GM23248 (cell line): ENCODE measurements at places on chromosomes 4 and X. TPM values are rescaled to one million over a fixed set of nuclear protein-coding genes. Genes with fewer than 3 reads are reported as not detected.

DNA sequence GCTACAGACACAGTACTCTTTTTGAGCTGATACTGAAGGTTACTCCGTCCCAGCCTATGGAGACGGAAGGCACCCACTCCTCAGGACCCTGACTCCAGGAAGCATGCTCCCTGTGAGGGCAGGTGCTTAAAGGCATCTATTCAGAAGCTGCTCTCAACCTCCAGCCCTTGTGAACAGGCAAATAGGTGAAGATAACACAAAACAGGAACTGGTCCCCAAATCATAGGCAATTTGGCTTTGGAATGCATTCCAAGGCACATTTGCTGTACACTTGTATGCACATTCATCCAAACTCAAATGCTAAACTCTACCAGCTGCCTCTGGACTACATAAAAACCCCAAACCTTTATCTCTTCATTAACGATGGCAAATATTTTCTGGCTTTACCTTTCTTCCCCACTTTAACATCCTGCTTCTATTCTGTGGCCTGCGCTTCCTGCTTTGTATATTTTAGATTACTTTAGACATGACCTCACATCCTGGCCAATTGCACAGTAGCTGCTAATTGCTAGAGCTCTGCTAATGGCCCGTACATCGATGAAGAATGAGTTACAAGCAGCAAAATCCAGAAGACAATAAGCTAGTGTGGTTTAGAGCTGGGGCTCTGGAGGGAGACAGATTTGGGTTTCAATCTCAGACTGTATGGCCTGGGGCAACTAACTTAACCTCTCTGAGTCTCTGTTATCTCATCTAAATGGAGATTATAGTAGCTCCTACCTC lies 3.2 kb downstream of the SEL1L3 start:
- DNase-seq: no peak
- H3K4me1 ChIP-seq: peaks cover 32% of the 10 kb centered on the region
- H3K36me3 ChIP-seq: no peaks in the 10 kb centered on the region
- H3K27ac ChIP-seq: no peak overlapping the region

DNA sequence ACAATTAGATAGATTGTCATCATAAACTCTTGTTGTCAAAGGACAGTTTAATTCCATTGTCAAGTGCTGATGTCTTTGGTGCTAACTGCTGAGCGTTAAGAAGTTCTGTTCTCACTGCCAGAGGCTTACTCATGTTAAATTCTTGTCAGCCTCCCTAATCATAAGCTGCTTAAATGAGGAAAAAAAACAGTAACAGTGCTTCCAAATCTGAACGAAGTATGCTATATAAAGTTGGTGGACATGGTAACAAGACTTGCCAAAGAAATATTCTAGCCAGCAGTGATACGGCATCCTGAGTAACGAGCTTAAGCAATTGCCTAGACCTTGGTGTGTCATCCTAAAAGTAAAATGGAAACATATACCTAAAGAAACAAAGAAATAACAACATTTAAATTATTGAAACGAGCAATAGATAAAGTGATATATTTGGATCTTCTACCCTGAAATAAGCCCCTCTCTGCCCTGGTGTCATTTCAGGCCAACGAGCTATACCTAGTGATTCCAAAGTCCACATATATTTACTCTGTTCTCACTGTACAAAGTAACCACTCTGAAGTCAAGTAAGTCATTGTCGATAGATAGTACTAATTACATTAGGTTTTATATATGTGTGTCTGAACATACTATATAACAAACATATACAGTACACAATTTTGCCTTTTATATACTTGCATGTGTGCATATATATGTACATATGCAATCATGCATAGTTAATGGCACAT lies 339.7 kb upstream of the HS3ST1 start:
- H3K27ac ChIP-seq: no peak overlapping the region
- H3K27me3 ChIP-seq: no peaks in the 10 kb centered on the region
- no peak for DNase-seq
- no peaks in the 10 kb centered on the region for H3K36me3 ChIP-seq
- no peaks in the 10 kb centered on the region for H3K4me1 ChIP-seq

DNA sequence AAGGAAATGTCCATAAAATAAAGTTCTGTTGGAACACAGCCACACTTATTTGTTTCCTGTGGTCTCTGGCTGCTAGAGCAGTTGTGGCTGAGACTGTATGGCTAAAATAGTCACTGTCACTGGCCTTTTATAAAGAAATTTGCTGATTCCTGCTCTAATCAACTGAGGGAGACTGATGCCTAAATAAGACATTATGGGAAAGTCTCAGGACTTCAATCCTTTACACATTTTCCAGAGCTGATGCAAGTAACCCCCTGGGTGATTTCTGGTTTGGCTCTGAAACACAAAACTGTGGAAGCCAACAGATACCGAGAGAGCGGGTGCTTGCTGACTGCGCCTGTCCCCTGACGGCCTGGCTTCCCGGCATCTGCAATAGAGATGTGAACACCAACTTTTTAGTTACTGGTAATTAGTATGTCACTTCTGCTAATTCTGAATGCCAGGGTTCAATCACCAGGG lies 64.0 kb downstream of the POLR2B start:
- H3K4me3 ChIP-seq: no peak overlapping the region
- H3K27ac ChIP-seq: peak overlapping the region; percentile 57; the same call in 1 of the 2 replicates
- no peak for DNase-seq
- no peaks in the 10 kb centered on the region for H3K27me3 ChIP-seq

- peak; percentile 67 for DNase-seq
- H3K4me1 ChIP-seq: peaks cover 17% of the 10 kb centered on the region
- no peaks in the 10 kb centered on the region for H3K36me3 ChIP-seq
- peak overlapping the region; percentile 94 for H3K27ac ChIP-seq
- H3K27me3 ChIP-seq: no peaks in the 10 kb centered on the region
These were observed 5.7 kb downstream of the TCEANC start for GRCh38 chrX:13658602-13659001.

DNA sequence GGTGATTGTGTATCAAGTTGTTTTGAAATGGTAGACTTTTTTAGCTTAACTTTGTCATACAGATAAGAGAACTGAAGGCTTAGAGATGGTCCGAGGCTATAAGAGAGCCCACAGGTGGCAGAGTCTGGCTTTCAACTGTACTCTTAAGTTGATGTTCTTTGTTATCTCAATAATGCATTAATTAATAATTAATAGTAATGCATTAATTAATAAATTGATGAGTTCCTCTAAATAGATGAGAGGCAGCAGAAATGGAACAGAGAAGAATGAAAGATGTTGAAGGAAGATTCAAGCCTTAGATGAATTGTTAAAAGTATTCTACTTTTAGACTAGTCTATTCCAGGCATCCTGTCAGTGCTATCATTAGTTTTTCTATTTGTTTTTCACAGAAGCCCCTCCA lies 22.4 kb downstream of the NUDT9 start:
- H3K36me3 ChIP-seq: peaks cover 16% of the 10 kb centered on the region
- H3K4me1 ChIP-seq: no peaks in the 10 kb centered on the region
- no peak for DNase-seq
- no peak overlapping the region for H3K4me3 ChIP-seq

DNA sequence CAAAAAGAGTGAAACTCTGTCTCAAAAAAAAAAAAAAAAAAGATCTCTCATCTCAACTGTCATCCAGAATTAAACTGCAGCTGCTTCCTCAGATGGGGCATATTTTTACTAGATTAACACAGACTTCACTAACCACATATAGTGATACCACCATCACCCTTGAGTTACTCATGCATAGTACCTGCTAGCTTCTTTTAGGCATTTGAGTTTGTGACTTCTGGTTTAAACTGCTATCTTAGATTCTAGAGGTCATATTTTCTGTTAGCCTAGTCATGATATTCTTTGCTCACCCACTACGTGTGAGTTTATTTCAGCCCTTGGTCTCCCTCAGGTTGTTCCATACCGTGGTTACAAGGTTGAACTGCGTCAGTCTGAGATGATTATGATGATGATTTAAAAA lies 154.9 kb upstream of the BMP3 start:
- H3K27ac ChIP-seq: no peak overlapping the region
- DNase-seq: no peak
- peaks cover 24% of the 10 kb centered on the region for H3K4me1 ChIP-seq
- no peaks in the 10 kb centered on the region for H3K36me3 ChIP-seq

DNA sequence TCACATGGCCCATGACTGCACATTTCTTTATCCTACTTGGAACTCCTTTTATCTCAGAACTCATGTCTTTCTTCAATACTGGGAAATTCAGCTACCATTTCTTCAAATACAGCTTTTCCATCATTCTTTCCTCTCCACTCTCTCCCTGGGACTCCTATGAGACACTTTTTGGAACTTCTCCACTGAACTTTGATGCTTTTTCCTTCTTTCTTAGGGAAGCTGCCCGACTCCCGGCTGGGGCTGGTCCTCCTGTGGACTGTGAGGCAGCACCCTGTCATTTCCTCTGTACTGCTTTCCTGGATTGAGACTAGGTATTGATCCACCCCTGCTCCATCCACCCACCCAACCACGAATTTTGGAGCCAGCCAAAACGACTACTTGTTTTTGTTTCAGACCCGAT lies 40.0 kb downstream of the ZFYVE28 start:
- no peak overlapping the region for H3K4me3 ChIP-seq
- DNase-seq: peak; percentile 64
- no peak overlapping the region; the same call in 1 of the 2 replicates for H3K27ac ChIP-seq
- H3K4me1 ChIP-seq: peaks cover 10% of the 10 kb centered on the region
- H3K36me3 ChIP-seq: no peaks in the 10 kb centered on the region
- no peaks in the 10 kb centered on the region for H3K27me3 ChIP-seq

- H3K27me3 ChIP-seq: no peaks in the 10 kb centered on the region
- H3K4me1 ChIP-seq: peaks cover 25% of the 10 kb centered on the region
- peak; percentile 35 for DNase-seq
- 0 out of 2 replicates have a peak, but pooled peaks cover 5% of the 10 kb centered on the region for H3K36me3 ChIP-seq
These were observed 547 bp upstream of the PDGFRA start for GRCh38 chr4:54228546-54228945.

DNA sequence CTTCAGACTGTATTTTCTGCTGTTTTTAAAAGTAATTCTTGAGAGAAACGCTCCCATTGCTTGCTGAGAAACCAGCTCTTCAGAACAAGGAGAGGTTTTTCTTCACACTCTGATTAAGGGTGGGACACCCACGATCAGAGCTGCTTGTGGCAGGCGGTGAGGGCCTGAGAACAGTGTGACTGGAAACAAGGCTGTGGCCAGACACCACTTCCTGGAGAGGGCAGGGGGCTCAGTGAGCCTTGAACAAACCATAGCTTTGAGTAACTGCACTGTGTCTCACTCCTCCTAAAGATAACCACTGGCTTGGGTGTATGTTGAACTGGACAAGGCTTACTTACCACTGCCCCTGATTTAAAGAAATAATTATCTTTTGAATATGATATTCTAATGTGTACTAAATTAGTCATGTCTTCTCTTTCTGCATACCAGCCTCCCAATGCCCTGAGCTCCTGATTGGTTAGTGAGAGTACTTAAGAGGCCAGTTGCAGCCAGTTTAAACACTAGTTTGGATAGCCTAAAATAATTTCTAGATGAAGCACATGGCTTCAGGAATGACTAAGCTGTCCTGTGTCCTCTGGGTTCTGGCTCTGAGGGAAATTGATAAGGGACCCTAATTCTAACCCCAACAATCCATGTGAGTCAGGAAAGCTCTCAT lies 3.7 kb upstream of the GPR82 start:
- no peaks in the 10 kb centered on the region for H3K27me3 ChIP-seq
- no peak overlapping the region for H3K4me3 ChIP-seq
- 0 out of 2 replicates have a peak, but pooled peaks cover 9% of the 10 kb centered on the region for H3K4me1 ChIP-seq
- H3K27ac ChIP-seq: no peak overlapping the region

DNA sequence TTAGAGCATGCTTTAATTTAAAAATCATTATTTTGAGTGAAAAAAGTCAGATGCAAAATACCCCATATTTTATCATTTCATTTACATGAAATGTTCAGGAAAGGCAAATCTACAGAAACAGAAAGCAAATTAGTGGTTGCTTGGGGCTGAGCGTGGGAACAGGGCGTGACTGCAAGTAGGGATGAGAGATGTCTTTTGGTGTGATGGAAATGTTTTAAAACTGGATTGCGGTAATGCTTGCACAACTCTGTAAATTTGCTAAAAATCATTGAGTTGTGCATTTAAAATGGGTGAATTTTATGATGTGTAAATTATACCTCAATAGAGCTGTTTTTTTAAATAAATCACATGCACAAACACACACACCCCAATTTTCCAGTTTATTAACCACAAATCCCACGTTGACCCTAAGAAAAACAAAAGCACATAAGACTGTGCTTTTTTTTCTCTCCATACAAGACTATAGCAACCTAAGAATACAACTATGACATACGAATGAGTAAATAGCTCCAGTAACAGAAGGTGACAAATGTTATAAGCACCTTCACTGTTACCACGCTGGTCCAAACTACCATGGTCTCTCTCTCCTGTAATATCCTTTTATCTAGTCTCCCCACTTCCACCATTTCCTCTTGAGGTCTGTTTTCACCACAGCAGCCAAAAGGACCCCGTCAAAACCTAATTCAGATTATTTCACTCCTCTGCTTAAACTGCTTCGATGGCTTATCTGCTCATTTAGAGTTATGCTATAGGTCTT lies 37.2 kb downstream of the FRMD7 start:
- no peaks in the 10 kb centered on the region for H3K36me3 ChIP-seq
- no peaks in the 10 kb centered on the region for H3K27me3 ChIP-seq
- no peaks in the 10 kb centered on the region for H3K4me1 ChIP-seq
- no peak for DNase-seq
- no peak overlapping the region for H3K4me3 ChIP-seq

- H3K36me3 ChIP-seq: no peaks in the 10 kb centered on the region
- no peak overlapping the region for H3K4me3 ChIP-seq
- no peak overlapping the region for H3K27ac ChIP-seq
- DNase-seq: peak; percentile 63
These were observed 444.2 kb downstream of the GRIA2 start for GRCh38 chr4:157664726-157665125.

DNA sequence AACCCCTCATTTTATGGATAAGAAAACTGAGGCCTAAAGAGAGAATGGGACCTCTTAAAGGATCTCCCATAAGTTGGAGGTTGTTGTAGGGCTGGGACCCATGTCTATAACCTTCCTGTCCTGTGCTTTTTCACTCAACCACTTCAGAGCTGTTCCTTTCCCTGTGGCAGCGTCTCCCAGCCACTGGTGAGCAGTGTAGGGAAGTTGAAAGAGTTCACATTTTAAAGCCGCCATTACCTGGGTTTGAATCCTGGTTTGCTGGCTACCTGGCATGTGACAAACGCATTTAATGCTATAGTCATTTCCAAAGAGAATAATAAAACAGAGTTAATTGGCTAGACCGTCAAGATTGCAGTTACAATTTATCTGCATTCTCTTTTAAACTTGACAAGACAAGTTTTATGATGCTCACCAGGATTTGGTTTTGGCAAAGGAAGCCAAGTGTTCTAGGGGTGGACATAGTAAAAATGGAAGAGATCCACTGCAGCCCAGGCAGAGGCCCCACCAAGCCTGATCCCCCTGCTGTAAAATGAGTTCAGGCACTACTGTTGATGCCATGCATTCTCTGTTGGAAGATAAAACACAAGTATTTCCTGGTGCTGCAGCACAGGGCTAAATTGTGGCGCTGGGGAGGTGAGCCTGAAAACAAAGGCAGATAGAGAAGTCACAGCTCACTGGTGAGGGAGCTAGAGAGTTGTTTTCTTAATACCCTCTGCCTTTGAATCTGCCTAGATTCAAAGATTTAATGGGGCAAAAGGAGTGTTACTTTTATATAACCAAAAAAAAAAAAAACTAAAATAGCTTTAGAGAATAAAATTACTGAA lies 218.7 kb downstream of the NWD2 start:
- H3K4me3 ChIP-seq: no peak overlapping the region
- DNase-seq: no peak
- H3K4me1 ChIP-seq: no peaks in the 10 kb centered on the region
- no peaks in the 10 kb centered on the region for H3K36me3 ChIP-seq
- no peaks in the 10 kb centered on the region for H3K27me3 ChIP-seq

CSAG1 gene
- not detected in 2 replicates for total RNA-seq

TMEM271 gene
- total RNA-seq: not detected in 2 replicates

REELD1 gene
- not detected in 2 replicates for total RNA-seq

TEC gene
- not detected in 2 replicates for total RNA-seq
